CD4-positive, alpha-beta T cell treated with Interleukin-15 for 1 hour (primary cell): ENCODE measurements at places on chromosomes 11 and 22.

DNA sequence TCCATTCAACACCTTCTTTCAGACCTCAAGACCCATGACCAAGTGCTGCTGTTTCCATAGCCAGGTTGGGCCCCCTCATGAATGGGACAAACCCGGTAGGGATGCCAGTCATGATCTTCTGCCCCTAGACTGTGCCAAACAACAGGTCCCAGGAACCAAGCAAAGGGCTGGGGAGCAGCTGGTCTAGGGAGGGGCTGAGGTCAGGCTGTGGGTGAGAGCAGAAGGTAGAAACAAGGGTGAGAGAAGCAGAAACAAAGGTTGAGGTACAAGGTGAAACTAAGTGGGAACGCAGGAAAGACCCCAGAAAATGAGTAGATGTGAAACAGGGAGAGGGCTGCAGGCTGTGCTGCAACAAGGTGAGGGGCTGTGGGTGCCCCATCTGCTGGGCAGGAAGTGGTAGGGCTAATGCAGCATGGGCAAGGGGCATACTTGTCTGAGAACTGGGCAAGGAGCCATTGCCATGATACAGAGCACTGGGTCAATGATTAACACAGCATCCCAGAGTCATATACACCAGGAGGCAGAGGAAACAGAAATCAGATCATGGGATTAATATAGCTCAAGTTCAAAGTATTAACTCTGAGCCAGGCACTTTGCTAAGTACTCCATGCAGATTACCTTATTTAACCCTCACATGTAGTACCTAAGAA lies 45.9 kb downstream of the SLC1A2 start:
- DNase-seq: no peak

DNA sequence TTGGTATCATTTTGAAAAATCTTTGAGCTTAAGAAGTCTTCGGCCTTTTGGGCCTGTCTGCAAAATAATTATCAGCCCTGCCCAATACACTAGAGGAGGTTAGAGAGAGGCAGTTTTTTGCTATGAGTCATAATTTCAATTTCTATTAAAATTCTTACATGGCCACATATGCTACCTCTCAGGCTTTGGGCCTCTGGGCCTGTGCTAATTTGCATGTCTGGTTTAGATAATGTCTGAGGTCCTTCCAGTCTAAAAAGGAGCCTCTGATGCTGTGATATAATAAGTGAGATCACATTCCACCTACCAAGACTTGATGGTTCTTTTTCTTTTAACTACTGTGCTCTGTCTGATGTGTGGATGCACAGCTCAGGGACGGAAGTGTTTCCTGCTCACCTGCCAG lies 70.8 kb downstream of the KCNJ1 start:
- no peak for DNase-seq

GRCh38 chr11:23099256-23099655 lies 239.0 kb upstream of the CCDC179 start:
- no peak for DNase-seq

GRCh38 chr11:3126207-3126865 lies 38.8 kb downstream of the OSBPL5 start:
- peak; percentile 1 for DNase-seq

- DNase-seq: peak; percentile 95
These were observed at the start of gene ATL3 for GRCh38 chr11:63671322-63672155. Gene ATL3 (minus strand): TSS chr11:63671376. CDS start chr11:63671335, 41 bp downstream.

- no peak for DNase-seq
These were observed 1.4 kb downstream of the CRY2 start for GRCh38 chr11:45848654-45849081.

DNA sequence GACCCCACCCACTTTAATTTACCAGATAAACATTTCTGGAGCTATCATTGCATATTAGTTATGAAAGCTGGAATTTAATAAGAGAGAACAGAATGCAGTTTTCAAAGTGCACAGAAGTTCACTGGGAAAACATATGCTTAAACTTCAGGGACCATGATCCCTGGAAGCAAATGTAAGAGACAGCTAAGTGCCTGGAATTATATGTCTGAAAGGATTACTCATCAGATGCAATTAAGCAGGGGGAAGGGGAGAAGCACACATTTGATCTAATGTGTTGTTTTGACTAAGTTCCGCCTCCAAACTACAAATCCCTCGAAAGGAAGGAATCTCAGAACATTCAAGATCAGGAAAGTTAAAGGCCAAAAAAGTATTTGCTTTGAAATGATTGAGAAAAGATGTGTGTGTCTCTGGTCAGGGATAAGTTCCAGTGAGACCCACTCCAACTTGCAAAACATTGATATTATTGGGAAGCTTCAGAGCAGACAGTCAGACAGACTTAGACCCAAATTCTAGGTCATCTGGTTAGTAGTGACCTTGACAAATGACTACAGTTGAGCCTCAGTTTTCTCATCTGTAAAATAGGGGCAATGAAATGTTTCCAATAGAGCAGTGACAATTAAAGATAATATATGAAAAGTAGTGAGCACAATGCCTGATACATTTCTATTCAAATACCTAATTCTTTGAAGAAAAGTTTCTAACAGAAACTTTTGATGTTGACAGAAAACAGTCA lies 147.6 kb downstream of the ME3 start:
- DNase-seq: no peak

GRCh38 chr11:44893846-44894617 lies 56.7 kb downstream of the TP53I11 start:
- DNase-seq: no peak

DNA sequence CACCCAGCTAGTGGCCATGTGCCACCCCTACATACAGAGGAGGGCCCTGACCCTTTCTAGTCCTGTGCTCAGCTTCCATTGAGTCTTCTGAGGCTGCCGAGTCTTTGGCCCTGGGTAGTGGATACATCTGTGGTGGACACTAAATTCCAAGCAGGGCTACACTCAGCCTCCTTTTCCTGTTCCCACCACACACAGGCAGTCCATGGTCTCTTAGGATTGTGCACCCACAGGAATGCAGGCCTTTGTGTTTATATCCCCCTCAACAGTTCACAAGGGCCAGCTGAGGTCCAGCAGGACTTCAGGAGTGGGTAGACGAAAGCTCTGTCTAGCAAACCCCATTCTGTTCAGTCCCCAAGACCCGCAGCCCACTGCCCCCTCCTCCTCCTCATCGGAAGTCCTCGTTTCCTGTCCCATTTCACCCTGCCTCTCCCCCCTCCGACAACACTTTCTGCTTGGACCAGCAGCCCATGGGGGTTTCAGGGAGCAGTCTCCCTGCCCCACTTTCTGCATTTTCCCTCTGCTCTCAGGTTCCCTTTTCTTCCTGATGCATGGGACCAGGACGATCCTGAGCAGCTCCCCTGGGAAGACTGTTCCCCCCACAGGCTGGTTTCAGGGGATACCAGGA lies 91.8 kb downstream of the SWAP70 start:
- no peak for DNase-seq

GRCh38 chr22:17964643-17965042 lies 59.7 kb downstream of the MICAL3 start:
- DNase-seq: peak; percentile 21

GRCh38 chr22:24046024-24046423 lies 34.9 kb downstream of the CABIN1 start:
- DNase-seq: no peak

DNA sequence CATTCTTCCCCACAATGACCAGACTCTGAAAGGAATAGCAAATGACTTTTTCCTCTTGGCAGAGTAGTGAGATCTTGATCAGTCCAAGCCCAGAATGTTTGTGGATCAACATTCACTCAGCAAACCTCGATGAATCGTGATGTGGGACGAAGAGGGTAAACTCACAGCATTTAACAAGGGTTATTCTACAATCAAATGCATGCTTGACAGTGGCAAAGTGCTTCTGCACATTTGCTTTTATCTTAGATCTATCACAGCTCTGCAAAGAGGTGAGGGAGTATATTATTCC lies 31.8 kb downstream of the TMPRSS5 start:
- no peak for DNase-seq

DNA sequence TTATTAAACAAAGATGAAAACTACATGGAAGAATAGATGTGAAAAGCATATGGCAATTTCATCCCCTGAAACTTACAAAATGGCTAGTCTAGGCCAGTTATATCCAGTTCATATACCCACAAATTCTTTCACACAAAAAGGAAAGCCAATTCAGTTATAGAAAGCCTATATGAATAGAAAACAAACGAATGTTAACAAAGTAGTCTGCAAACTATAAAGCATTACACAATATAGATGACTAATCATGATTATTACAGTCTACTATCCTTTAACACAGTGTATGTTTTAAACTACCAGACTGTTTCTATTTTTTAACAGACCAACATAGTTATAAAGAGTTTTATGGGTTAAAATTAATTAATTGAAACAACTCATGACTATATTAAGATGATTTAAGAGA lies 12.1 kb downstream of the DCUN1D5 start:
- no peak for DNase-seq

GRCh38 chr22:21938906-21939305 lies 13.7 kb downstream of the PPM1F start:
- no peak for DNase-seq

- no peak for DNase-seq
These were observed 10.5 kb upstream of the ZBED5 start for GRCh38 chr11:10868352-10868751.

DNA sequence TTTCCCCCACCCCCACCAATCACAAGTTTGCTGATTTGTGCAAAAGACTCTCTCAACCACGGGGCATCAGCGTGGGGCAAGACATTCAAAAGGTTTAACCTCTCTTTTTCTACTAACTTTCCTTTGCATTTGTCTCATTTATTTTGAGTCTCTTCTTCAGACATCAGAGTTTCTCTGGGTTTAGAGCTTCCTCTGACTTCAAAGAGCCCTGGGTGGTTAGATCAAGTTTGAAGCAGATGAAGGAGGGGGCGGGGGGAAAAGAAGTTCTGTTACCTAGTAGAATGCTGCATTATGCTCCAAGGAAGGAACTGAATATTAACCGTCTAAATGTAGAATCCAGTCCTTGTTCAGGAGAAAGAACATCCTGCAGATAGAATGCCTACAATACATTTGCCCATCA lies 24.5 kb downstream of the GAS2 start:
- no peak for DNase-seq

DNA sequence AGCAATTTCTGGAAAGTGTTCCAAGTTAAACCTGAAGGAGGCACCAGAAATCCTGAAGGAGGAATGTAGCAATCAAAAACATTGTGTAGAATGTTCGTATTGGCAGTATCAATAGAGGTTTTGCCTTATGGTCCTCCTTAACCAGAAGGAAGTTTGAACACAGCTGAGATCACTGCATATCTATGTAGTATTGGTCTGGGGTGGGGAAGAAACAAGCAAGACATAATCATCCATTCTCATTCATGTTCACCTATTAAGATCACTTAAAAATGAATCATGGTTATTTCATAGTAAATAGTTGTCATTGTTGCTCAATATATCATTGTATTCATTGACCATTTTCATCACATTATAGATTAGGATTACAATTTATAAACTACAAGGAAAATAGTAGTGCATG lies 160.5 kb downstream of the DDX10 start:
- no peak for DNase-seq

- no peak for DNase-seq
These were observed 590.3 kb upstream of the TENM4 start for GRCh38 chr11:80031014-80031600.

- DNase-seq: no peak
These were observed 67.9 kb upstream of the API5 start for GRCh38 chr11:43243927-43244326.
